ENCODE measurements at places on chromosomes 11 and 22.

DNA sequence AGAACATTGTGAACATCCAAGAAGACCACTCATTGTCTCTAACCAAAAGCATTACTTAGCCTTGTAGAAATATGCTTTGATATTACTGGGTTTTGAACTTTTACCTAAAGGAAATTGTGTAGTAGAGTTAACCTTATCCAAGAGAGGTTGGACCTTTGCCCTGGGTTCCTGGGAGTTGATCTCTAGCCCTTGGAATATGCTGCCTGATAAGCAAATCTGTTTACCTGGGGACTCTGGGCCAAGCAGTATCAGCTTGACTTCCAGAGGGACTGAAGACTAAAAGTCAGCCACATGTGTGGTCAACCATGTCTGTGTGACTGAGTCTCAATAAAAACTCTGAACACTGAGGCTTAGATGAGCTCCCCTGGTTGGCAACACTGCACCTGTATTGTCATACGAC lies 44.1 kb upstream of the CWF19L2 start:
- no peak for DNase-seq

- DNase-seq = no peak
These were observed 21.2 kb downstream of the ARRB1 start for GRCh38 chr11:75330291-75330690.

DNA sequence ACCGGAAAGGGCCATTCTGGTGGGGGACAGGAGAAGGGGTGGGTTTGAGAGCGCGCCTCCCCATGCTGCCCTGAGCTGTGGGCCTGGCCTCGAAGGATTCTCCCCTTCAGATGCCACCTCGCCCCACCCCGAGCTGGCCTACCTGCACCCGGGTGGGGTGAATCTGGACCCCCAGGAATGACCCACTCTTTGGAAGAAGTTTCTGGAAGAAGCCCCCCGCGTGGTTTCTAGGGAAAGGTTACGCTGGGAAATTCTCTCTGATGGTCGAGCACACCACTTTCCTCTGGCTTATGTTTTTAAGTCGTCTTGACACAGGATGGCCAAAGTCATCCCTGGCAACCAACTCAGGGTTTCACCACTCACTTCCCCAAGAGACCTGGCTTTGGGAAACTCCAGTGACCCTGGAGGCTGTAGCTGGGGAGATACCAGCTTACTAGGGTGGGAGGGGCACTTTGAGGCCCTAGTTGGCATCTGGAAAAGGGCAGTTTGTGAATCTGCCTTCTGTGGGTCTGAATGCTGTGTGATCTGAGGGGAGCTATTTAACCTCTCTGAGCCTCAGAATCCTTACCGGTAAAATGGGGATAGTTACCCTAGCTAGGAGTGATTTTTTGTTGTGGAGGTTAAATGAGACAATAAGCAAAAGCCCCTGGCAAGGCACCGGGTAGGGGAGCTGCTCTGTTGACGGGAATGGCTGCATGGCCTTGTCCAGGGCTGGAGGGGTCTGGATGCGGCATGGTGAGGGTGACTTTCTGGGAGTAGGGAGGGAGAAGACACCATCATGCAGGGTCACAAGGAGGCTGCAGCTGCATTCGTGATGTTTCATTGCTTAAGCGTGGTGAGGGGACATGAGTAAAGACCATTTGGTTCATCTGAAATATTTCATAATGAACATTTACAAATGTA lies 45.3 kb upstream of the ACCSL start:
- DNase-seq = no peak

GRCh38 chr11:3153291-3153861 lies 11.7 kb downstream of the OSBPL5 start:
- no peak for DNase-seq

GRCh38 chr22:43878079-43878795 lies 13.6 kb downstream of the PNPLA5 start:
- no peak for DNase-seq

GRCh38 chr11:102148059-102148458 lies 37.8 kb downstream of the YAP1 start:
- no peak for DNase-seq
